ENCODE measurements at places on chromosomes 6 and 20.

GRCh38 chr6:97805596-97805995 is 522.6 kb upstream of the MMS22L start:
- no peak for DNase-seq

DNA sequence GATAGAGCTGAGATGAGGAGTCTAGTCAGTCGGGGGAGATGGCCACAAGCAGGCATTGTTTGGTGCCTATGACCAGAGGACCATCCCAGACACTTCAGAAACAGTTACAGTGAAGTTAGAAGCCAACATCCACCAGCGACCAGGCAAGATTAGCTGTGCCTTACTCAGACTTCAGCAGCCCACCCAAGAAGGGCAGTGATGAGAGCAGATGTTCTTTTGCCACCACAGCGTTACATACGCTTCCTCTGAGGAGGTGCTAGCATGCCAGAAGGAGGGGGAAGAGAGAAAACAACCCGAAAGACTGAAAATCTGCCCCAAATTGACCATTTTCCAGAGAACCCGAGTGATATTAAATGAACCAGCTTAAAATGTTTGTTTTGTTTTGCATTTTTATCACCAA is 186.8 kb downstream of the PRL start:
- DNase-seq: no peak

DNA sequence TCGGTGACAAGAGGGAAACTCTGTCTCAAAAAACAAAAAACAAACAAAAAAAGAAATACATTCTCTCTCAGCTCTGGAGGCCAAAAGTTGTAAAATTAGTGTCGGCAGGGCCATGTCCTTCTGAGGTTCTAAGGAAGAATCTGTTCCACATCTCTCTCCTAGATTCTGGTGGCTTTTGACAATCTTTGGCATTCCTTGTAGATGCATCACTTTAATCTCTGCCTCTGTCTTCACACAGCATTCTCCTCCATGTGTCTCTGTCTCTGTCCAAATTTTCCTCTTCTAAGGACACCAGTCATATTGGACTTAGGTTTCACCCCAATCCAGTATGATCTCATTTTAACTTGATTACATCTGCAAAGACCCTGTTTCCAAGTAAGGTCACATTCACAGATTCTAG is 9.1 kb downstream of the PPP2R5D start:
- DNase-seq: no peak

DNA sequence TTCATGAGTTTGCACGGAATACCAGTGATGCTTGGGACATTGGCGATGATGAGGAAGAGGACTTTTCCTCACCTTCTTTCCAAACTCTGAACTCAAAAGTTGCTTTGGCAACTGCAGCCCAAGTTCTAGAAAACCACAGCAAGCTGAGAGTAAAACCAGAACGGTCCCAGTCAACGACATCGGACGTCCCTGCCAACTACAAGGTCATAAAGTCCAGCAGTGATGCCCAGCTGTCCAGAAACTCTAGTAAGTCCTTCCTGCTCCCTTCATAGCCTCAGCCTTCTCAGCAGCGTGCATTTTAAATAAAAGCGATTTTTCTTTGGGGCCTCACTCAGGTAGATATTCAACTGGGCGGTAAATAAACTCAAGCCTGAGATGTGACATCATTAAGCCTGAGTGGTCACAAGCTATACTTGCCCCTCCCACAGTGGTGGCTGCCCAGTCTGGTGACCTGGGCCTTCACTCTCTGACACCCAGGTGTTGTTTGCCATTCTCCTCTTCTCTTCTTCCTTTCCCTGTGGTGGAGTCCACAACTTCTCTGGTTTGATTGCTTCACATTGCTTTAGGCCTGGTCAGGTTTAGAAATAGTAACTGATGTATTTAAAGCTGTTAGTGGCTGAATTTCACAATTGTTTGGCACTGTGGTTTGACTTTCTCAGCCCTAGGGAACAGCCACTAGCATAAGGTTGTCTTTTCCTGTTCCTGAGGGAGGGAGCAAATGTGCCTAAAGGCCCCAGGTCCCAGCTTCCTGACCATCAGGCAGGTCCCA is 21.6 kb upstream of the TMEM217 start:
- no peak for DNase-seq

- peak; percentile 13 for DNase-seq
Observed at GRCh38 chr6:82144007-82144851, 103.3 kb downstream of the IBTK start.

GRCh38 chr6:163008626-163009025 is 280.9 kb downstream of the PACRG start:
- DNase-seq: no peak

DNA sequence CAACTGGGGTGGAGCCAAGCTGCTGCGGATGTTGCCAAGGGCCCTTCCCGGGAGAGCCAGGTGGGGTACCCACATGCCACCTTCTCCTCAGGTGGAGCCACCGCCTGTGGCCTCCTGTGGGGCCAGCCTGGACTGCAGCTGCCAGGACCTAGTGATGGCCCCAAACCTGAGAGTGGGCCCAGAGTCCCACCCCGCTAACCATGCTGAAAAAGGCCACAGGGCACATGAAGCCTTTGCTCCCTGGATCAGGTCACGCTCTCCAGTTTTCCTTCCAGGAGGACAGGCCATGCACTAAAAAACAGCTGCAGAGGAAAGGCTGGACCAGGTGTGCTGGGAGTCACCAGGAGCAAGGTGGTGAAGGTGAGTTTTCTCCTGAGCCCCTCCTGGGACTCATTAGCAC is 73.9 kb upstream of the SLC22A16 start:
- DNase-seq: no peak

DNA sequence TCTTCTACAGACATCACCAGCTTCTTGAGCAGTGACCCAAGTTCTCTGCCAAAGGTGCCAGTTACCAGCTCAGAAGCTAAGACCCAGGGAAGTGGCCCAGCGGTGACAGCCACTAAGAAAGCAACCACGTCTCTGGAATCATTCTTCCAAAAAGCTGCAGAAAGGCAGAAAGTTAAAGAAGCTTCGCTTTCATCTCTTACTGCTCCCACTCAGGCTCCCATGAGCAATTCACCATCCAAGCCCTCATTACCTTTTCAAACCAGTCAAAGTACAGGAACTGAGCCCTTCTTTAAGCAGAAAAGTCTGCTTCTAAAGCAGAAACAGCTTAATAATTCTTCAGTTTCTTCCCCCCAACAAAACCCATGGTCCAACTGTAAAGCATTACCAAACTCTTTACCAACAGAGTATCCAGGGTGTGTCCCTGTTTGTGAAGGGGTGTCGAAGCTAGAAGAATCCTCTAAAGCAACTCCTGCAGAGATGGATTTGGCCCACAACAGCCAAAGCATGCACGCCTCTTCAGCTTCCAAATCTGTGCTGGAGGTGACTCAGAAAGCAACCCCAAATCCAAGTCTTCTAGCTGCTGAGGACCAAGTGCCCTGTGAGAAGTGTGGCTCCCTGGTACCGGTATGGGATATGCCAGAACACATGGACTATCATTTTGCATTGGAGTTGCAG is 15.2 kb downstream of the GTPBP2 start:
- DNase-seq: no peak

Measured in HEK293T (cell line).